Suppressor macrophage (primary cell): ENCODE measurements at places on chromosomes 4 and X.

DNA sequence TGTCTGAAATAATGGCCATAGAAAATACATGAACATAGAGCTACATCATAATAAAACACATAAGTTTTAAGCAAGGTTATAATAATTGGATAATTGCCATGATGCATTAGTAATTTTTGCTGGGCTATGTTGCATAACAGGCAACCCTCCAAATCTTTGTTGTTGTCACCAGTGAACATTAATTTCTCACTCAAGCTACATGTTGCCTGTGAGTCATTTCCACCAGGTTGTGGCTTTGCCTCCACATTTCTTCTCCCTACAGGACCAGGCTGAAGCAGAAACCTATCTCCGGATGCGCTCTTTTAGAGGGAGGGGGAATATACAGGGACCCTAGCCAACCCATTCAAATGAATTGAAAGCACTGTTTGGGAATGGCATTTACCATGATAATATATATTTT, 347.7 kb downstream of the GABRG1 start:
- DNase-seq = no peak

DNA sequence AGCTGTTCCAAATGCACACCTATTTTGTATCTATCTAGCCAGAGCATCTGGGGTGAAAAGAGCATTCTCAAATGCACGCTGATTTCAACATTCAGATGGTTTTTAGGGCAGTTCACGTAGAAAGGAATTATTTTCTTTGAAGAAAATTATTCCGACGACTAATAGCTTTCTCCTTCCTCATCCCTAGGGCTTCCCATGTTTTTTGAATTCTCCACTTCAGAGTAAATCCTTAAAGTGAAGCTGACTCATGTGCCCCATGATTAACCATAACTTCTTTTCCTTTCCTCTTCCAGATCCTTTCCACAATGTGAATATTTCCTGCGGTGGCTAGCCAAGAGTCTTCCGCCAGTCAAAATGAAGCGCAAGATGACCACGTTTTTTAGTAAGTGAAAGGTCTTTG, 86.7 kb upstream of the PDHA1 start:
- no peak for DNase-seq

DNA sequence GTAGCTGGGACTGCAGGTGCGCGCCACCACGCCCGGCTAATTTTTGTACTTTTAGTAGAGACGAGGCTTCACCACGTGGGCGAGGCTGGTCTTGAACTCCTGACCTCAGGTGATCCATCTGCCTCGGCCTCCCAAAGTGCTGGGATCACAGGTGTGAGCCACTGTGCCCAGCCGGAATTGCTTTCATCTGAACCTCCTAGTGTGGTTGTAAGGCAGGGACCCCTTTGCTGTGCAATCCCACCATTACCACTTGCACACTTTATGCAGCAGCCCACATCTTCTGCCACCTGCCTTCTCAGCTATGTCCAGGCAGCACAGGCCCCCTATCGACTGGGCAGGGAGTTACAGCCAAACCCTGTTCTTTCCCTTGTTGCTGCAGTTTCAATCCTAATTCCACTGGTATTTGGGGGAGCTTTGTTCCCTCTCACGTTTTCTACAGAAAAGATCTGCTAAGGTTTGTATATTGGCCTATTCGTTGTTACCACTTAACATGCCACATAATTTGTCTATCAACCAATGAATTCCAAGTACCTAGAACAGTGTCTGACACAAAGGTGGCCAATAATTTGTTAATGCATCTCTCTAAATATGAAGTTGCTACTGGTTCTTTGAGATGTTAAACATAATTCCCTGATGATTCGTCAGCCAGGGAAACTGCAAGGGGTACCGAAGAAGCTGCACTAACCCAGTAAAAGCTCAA, 6.5 kb downstream of the RPL39 start:
- peak; percentile 27 for DNase-seq

DNA sequence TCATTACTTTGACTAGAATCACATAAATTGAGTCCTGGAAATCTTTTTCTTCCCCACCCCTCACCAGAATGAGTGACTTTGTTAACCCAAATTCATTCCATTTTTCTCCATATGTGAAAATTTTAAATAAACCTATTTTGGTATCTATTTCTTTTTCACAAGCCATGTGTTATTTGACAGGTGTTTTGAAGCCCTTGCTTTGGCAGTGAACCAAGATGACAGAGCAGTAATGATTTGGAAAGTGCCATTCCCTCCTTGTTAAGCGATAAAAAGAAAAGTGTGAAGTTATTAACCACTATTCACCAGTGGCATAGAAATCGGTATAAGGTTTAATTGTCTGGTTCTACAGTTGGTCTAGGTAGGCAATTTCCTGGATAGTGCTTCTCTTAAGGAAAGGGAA, 66.1 kb downstream of the POLA1 start:
- no peak for DNase-seq

DNA sequence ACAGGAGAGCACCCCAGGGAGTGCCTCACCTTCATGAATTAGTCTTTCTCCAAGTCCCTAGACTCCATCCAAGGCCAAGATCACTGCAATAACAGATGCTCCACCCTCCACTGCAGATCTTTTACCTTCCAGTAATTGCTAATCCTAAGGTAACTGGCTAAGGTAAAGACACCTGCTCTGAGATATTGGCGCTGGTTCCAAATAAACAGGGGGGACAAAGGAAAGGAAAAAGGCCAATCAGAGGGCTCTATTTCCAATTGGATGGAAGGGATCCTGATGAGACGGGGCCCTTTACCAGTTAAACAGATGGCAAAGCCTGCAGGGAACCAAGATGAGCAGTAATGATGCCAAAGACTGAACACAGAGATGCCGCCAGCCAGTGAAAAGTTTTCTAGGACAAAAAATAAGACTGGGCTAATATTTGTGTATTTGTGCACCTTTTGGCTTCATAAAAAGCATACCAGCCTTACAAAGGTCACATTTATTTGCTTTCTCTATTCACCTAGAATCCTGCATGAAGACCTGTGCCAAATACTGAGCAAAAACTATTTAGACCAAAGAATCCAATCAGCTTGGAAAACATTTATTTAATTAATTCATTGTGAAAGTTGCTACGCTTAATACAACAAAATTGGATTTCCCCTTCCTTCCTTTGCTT, 148.5 kb downstream of the PPP3CA start:
- no peak for DNase-seq

- peak; percentile 20 for DNase-seq
These were observed 56.4 kb upstream of the NWD2 start for GRCh38 chr4:37188100-37188499.

GRCh38 chr4:139144161-139144859, 32.7 kb downstream of the ELF2 start:
- DNase-seq = peak; percentile 87

DNA sequence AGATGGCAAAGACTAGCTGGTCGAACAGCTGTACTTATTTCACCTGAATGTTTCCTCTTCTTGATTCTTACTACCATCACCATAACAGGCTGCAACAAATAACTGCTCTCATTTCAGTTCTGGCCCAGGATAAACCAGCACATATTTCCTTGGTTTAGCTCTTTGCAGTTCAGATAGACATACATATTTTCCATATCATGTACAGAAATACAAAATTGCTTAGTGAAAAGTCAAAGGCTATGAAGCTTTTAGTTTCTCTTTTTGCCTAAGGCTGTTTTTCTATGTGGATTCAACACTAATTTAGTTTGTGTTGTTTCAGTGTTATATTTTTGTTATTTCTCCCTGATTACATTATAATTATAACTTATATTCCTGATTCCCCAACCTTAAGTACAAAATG, 103.6 kb upstream of the BMP3 start:
- DNase-seq = no peak

- no peak for DNase-seq
These were observed 20.0 kb upstream of the KLHL34 start for GRCh38 chrX:21678048-21678612.

GRCh38 chrX:65900850-65901844, 138.7 kb downstream of the VSIG4 start:
- DNase-seq = peak; percentile 52

DNA sequence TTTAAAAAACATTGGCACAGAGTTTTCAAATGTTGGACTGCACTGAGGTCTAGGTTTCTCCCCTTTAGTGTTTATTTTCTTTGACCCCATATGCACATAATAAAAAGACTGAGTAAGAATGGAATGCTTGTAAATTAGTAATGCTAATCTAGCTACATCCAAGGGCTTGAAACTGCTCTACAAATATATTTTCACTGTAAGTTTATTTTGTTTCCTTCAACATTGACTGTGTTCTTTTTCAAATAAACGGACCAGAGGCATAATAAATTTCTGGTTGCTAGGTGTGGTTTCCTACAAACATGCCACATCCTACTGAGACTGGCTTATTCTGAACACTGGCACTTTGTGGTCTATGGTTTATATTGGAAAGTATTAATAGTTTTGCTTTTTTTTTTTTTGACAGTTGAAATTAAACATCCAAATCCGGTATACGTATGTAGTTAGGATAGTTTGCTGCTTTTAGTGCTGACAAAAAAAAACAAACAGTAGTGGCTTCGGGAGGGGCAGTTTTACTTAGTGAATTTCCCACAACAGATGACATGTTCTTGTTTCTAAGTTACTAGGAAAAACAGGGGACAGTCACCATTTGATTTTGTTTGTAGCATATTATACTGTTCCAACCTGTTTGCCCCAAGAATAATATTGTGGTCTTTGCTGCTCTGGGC, 13.2 kb downstream of the CA5B start:
- peak; percentile 1 for DNase-seq
